ENCODE measurements at places on chromosomes 16 and 17.

- no peak for DNase-seq
Observed at GRCh38 chr16:53937161-53937880, 233.4 kb downstream of the FTO start.

DNA sequence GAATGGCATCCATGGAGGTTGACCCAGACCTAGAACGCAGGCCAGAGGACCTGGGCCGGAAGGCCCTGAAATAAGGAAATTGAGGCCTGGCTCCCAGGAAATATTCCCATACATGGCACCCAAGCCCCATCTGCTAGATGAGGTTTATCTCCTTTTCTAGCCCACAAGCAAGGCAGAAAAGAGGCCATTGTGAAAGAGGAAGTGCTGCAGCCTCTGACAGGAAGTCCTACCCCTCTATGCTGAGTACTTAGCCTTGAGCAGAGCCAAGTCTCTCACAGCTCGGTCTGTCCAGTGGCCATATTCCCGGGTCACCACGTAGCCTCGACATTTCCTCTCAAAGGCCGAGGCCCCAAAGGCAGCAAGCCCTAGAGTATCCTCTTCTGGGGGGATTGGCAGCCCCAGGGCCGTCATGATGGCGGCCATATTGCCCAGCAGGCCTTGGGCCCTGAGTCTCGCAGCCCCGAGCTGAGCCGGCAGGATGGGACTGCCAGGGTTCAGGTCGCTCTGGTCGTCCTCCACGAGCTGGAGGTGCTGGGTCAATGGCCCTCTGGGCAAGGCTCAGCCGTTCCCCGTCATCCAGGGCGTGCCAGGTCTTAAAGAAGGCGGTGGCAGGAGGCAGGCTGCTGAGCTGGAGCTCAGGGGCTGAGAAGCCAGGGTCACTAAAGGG lies 7.8 kb downstream of the CTF1 start:
- no peak for DNase-seq

GRCh38 chr16:62966626-62967025 lies 930.4 kb upstream of the CDH8 start:
- peak; percentile 68 for DNase-seq

- DNase-seq, result no peak
Observed at GRCh38 chr16:68202091-68202519, 33.8 kb downstream of the ESRP2 start.

GRCh38 chr17:51748749-51749604 lies 409.5 kb downstream of the CA10 start:
- peak; percentile 15 for DNase-seq

DNA sequence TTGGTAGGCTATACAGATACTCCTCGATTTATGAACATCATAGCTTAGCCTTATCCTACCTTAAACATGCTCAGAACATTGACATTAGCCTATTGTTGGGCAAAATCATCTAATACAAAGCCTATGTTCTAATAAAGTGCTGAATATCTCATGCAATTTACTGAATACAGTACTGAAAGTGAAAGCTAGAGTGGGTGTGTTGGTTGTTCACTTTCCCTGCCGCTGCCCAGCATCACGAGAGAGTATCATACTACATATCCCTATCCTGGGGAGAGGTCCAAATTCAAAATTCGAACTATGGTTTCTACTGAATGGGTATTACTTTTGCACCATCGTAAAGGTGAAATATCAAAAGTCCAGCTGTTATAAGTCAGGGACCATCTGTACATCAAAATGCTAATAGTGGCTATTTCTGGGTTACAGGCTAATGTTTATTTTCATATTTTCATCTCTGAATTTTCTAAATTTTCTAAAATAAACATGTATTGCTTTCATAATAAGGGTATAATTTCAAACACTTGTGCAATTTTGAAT lies 54.5 kb downstream of the NACA2 start:
- no peak for DNase-seq

DNA sequence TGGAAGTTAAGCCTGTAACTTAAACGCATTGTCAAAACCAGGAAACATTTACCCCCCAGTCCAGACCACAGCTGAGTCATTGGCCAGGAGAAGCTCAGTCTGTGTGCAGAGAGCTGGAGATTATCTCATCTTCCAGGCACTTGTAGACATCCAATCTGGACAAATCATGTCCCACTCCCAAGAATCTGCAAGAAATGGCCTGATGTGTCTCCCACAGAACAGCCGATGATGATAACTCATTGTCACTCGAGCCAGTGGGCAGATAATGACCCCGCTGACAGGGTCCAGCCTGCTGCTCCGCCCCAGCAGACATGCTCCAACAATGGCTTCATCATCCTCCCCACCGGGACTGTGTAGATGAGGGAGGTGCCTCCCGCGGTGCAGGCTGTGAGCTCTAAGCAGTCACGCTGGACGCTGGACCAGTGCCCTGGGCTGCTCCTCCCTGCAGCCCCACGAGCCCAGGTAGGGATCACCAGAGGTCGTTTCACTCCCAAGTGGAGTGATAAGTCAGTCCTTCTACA lies 322.5 kb downstream of the C16orf95 start:
- DNase-seq, result peak; percentile 72

- peak; percentile 13 for DNase-seq
Observed at GRCh38 chr17:67157732-67158639, 87.0 kb downstream of the HELZ start.

GRCh38 chr17:57599271-57600045 lies 145.6 kb downstream of the CCDC182 start:
- DNase-seq, result no peak

DNA sequence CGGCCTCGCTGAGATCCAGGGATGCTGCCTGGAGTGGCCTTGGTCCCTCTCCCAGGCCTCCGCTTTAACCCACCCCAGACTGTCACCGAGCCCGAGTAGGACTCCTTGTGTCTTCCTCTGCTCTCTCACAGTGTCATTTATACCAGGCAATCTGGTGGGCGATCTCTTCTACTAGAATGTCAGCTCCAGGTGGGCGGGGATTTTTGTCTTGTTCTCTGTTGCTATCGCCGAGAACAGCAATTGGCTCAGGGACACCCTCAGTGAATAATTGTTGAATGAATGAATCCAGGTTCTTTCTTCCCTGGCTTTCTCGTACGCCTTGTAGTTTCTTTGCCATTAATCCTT lies 591 bp downstream of the DHX38 start:
- peak; percentile 27 for DNase-seq

GRCh38 chr16:89104930-89105571 lies 11.4 kb downstream of the ACSF3 start:
- DNase-seq, result no peak

GRCh38 chr16:51450376-51450775 lies 299.3 kb upstream of the SALL1 start:
- no peak for DNase-seq

DNA sequence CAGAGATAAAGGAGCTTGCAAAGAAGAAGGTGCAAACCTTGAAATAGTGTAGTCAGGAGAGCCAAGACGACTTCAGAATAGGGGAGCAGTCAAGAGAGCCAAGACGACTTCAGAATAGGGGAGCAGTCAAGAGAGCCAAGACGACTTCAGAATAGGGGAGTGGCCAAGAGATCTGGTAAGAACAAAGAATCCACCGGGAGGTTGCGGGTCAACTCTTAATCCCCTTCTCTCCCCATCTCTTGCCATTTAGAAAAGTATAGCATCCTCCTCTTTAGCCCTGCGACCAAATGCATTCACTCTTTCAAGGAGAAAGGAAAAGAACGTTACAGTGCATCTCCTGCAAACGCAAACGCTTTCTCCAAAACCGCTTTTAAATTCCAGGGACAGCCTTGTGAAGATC lies 713 bp downstream of the KNOP1 start:
- DNase-seq, result no peak

DNA sequence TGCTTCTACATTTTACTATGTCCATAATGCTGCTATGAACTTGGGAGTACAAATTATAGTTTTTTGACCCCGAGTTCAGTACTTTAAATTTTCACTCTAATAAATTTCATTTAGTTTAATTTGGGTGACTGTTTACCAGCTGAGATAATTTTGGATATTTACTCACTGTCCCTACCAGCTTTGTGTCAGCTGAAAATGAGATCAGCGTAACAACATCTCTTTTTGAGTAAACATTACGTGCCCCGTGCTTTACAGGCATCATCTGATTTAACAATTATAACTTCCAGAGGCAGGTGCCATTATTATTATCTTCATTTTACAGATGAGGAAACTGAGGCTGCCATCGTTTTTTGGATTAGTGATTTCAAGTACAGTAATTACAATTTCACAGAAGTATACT lies 15.0 kb downstream of the GFOD2 start:
- no peak for DNase-seq

GRCh38 chr17:82384730-82385481 lies 13.3 kb downstream of the UTS2R start:
- peak; percentile 94 for DNase-seq

- no peak for DNase-seq
Observed at GRCh38 chr16:67394155-67395104, 1.1 kb upstream of the TPPP3 start.

DNA sequence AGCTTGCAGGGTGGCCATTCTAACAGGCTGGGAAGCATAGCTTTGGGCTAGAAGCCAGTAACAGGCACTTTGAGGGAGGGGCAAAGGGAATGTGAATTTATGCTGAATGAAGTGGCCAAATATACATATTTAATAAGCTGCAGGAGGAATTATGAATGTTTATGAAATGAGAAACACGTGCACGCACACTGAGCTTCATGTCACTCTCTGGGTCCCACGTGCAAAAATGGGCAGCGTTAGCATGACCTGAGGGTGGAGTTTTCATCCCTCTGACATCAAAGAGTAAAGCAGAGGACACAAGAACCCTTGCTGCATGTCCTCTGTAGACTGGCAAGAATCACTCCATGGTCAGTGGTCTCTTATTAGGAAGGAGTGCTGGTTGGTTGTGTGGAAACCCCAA lies 337.0 kb downstream of the UTP18 start:
- no peak for DNase-seq
